CD4-positive, alpha-beta T cell treated with Interleukin-1 beta for 1 hour (primary cell): ENCODE measurements at places on chromosomes 4 and X.

DNA sequence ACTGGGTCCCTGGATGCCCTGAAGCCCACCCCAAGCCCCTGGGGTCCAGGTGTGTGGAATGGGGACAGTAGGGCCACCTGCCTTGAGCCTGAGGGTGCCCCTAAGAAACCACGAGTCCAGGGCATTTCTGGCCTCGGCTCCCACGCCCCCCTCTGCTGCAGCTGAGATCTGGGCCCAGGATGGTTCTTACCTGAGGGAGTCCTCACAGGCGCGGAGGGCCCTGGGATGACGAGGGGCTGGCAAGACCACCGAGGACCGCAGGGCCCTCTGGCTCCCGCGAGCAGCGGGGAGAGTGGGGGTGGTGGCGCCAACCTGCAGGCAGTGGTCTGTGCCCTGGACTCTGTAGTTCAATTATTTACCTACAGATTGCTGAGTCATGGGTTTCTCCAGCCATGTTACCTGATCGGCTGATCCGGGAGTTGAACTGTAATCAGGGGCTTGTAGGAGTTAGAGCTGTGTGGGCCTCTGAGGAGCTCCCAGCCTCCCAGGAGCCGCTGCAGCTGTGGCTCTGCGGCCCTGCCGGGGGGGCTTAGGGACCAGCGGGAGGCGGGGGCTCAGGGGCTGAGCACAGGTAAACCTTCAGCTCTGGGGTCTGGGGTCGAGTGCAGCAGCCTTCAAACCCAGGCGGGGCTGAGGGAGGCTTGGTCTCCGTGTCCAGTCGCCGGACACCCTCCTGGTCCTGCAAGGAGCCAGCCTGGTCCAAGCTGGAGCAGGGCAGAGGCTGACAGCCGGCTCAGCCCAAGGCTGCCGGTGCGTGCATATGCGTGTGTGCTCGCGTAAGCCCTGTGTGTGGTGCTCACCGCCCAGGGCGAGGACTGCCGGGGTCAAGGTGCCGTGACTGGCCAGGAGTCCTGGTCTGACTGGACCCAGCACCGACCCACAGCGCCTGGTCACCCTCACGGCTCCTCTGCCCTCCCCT lies at the start of gene SLC26A1:
SLC26A1 (minus strand) TSS at position 294 of the 919 bp plus-strand sequence. CDS start 1,701 bp downstream, outside the sequence.
- DNase-seq = no peak

- DNase-seq = no peak
These were observed 77.4 kb downstream of the MBNL3 start for GRCh38 chrX:132411310-132411977.

GRCh38 chr4:153582954-153583702 lies 101.0 kb upstream of the TLR2 start:
- DNase-seq = no peak

- no peak for DNase-seq
These were observed 57.6 kb downstream of the MAPK10 start for GRCh38 chr4:86302251-86302650.

DNA sequence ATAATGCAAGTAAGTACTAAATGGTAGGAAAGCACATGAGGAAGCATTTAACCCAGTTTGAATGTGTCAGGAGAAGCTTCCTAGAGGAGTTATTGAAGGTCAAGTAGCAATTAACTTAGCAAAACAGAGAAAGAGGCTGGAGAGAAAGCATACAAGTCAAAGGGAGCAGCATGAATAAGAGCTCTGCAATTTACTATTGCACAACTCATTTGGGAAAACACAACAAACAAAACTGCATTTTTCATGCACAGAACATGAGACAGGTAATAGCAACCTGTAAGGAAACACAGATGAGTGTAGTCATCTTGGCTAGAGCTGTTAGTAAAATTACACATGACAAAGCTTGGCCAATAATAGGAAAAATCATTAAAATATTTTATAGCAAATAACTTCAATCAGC lies 538.1 kb downstream of the PPP4R3C start:
- no peak for DNase-seq

- DNase-seq = no peak
These were observed 469.5 kb downstream of the GBA3 start for GRCh38 chr4:23162275-23162674.

- no peak for DNase-seq
These were observed 14.1 kb downstream of the GABRA4 start for GRCh38 chr4:46979283-46979682.

- DNase-seq = no peak
These were observed 29.1 kb upstream of the UTP14A start for GRCh38 chrX:129876771-129877305.

DNA sequence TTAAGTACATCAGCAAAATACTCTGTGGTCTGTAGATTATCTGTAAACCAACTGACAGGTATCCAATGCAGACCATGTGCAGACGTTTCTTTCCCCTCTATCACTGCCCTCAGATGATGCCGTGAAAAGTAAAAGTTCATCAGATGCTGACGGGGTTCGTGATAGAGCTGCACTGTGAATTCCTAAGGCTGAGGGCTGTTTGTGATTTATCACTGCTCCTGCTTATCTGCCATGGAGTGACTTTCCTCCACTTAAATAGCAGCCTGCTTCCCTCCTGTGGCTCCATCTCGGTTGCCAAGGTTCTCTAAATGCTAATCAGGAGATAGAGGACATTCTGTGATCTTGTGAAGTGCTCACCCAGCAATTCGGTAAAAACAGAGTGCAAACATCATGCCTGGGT lies 89.3 kb upstream of the SRD5A3 start:
- no peak for DNase-seq

GRCh38 chr4:72243641-72244040 lies 211.8 kb downstream of the NPFFR2 start:
- no peak for DNase-seq

DNA sequence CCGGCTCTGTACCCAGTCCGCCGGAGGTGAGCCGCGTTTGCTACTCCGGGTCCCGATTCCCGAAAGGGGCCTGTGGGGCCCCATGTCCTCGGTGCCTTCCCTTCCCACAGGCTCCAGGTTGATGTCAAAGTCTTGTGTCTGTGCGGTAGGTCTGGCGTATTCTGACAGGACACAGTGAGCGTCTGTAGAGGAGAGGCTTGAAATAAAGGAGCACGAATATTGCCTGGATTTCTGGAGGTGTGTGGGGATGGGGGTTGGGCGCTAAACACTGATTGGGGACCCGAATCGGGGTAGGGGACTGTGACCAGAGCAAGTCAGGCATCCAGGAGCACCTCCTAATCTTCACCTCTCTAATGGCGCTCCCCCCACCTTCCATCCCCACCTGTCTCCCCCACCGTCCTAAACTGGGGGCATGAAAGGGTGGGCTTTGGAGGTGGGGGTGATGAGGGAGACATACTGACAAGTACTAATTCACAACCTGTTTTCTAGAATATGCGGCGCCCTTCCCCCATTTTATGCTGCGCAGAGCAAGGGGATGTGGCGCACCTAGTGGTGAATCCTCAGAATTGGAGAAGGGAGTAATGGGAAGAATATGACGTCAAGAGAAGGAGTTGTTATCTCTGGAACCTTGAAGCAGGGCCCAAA lies 855 bp downstream of the GPRASP2 start:
- peak; percentile 5 for DNase-seq

DNA sequence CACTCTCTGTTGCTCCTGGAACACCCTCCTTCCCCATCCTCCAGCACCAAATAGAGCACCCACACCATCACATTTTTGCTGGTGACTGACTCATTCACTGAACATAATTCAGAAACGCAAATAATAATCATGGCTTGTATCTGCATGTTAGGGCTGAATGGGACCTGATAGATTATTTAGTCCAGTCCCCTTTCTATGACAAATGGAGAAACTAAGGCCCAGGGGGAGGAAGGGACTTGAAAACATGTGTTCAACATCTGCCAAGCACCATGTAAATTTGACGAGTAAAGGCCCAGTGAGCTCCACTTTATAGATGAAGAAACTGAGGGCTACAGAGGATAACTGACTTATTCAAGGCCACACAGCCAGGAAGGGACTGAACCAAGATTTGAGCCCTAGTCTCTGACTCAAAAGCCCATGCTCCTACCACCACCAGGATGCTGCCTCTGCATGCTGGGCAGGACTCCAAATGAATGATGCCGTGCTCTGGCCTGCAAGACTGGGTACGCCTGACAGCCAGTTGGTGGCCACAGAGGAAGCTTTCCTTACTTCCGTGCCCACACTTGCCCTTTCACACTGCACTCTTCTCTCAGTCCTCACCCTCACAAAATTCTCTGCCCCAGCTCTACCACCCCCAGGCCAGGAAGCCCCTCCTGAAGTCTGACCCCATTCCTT lies 133.3 kb upstream of the PJA1 start:
- no peak for DNase-seq
